NCI-H1092 (cell line): ENCODE measurements at places on chromosomes 7 and 10.

GRCh38 chr7:135692055-135692454 is 29.7 kb downstream of the STMP1 start:
- no peak for DNase-seq

DNA sequence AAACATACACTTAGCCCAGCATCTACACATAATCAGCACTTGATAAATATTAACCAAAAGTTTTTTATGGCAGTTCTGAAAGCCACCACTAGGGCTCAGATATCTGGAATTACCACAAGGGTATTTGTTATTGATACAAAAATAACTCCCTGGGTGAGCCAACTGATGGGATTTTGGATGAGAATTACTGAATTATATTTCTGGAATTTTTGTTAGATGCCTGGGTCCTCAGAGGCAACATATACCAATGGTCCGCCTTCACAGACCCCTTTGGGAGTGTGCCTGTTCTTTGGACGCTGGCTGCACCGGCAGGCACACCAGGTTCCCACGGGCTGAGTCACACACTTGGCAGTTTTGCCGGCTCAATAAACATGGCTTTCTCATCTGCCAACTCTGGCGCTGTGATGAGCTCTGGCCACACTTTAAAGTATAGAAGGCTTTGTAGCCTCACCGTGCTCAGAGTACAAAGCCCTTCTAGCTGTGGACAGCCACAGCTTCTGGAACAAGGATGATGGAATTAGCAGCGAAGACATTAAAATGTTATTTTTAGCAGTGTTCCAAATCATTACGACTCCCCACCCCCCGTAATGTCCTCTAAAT is 24.5 kb upstream of the EEPD1 start:
- DNase-seq, result peak; percentile 57

DNA sequence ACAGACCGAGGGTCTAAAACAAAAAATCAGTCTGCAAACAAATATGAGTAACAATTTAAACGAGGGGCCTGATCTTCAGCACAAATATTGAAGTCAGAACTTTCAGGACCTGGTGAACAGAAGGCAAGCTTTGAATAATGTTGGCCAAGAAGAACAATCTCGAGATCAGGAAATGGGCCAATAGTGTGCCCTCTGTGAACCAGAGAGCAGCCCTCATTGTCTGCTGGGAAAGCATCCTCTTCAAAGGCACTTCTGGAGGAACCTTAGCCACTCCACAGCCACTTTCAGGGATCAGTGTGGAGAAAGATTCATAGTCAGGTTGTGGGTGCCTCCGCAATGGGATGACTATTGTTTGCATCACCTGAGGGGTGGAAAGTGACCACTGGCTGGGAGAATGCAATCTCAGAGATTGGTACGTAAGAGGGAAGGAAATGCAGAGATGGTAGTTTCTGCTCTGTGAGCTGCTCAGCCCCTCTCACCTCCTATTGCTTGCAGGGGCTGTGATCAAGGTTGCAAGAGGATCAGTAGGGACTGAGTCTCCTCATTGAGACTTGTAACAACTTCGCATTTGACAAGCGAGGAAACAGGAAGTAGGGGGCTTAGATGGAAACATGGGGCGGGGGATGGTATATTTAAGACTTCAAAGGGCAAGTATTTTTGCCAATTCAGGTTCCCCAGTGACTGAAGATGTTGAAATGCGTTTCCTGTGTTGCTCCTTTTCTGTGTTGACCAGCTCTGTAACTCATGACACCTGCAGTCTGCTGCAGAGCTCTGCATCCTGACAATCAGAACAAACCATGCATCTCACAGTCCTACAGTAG is 28.4 kb upstream of the IFRD1 start:
- no peak for DNase-seq

DNA sequence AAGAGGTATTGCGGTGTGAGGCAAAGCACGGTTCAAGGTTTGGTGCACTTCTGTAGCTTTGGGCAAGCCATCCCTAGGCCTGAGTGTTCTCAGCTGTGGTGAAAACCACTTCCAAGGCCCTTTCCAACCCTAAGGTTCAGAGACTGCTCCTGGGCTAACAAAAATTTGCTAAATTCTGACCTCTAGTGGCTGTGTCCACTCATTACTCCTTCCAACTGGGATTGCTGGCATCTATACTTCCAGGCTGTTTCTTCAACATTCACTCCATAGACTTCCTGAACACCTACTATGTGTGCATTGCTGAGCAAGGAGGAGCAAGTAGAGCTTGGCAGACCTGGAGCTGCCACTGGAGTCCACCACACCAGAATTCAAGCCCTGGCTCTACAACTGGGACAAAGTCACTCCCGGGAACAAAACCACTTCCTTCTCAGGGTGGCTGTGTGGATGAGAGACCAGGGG is 29.3 kb upstream of the SH3PXD2A start:
- peak; percentile 57 for DNase-seq

DNA sequence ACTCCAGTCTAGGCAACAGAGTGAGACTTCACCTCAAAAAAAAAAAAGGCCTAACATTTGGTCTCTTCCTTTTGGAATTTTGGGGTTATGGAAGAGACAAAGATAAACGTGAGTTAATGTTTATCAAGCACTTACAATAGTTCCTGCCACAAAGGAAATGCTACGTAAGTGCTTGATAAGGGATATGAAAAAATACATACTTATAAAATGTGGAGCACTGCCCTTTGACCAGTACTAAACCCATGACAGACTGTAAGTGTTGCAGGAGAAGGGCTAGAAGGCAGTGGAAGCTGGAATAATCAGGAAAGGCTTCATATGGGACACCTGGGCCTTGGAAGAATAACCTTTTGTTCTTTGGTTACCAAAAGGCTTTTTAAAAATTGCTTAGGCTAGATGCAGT is 25.5 kb downstream of the TMEM248 start:
- no peak for DNase-seq

- no peak for DNase-seq
Measured at GRCh38 chr10:45491061-45491460, 117.0 kb downstream of the ALOX5 start.

GRCh38 chr7:45179666-45180065 is 22.1 kb downstream of the RAMP3 start:
- no peak for DNase-seq

- peak; percentile 19 for DNase-seq
Measured at GRCh38 chr10:104080762-104081161, 4.9 kb downstream of the COL17A1 start.

- no peak for DNase-seq
Measured at GRCh38 chr7:10483671-10484070, 490.0 kb upstream of the PHF14 start.

DNA sequence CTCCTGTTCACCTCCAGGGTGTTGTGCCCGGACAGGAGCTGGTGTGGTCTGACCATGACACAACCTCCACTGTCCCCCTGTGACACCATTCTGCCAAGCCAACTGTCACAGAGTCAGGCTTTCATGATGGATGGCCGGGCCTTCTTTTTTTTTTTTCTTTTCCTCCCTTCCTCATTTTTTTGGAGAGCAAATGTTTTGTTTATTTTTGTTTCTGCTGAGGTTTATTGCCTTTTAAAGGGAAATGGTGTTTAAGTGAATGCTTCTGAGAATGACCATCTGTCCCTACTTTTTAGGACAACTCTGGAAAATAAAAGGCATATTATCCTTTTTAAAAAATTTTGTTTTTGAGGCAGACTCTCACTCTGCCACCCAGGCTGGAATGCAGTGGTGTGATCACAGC is 115.1 kb upstream of the NPS start:
- no peak for DNase-seq

GRCh38 chr7:99242682-99243081 is 30.0 kb upstream of the MYH16 start:
- DNase-seq, result no peak

DNA sequence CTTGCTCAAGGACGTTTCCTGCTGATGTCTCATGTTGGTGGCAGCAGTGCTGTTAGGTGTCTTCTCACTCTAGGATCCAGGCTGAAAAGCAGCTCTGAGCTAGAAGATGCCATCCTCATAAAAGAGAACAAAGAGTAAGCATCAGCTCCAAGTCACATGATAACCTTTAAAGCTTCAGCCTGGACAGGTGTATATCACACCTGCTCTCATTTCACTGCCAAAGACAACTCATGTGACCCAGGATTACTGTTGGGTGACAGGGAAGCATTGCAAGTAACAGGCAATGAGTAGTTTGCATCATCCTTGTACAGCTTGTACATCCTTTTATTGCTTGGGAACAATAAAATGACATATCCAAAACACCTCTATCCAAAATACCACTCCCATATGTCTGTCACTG is 423.4 kb upstream of the DPP6 start:
- DNase-seq, result no peak
